ENCODE measurements at places on chromosomes 4 and X.

GRCh38 chr4:132557660-132558059 lies 591.4 kb upstream of the PCDH10 start:
- no peak for DNase-seq

- no peak for DNase-seq
Observed at GRCh38 chr4:108814326-108814725, 51.5 kb upstream of the ETNPPL start.

- DNase-seq, result no peak
Observed at GRCh38 chrX:119682019-119682989, 10.7 kb downstream of the SEPTIN6 start.

GRCh38 chr4:25531272-25531671 lies 124.4 kb upstream of the SLC34A2 start:
- no peak for DNase-seq

DNA sequence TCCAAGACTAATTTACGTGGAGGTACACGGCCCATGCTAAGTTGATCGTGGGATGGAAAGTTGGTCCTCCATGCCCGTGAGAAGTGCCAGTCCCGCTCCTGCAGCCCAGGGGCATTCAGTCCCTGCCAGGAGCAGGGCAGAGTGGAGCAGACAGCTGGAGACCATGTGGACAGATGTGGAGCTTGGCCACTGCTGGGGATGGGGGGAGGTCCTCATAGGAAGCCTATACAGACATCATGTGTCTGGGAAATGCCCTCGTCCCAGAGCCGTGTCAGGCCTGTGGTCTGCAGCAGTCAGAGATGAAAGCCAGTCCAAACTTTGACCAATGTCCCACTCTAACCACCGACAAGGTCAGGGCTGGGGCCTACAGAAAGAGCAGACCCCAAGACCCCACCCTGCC lies 118.4 kb downstream of the CPZ start:
- DNase-seq, result no peak

DNA sequence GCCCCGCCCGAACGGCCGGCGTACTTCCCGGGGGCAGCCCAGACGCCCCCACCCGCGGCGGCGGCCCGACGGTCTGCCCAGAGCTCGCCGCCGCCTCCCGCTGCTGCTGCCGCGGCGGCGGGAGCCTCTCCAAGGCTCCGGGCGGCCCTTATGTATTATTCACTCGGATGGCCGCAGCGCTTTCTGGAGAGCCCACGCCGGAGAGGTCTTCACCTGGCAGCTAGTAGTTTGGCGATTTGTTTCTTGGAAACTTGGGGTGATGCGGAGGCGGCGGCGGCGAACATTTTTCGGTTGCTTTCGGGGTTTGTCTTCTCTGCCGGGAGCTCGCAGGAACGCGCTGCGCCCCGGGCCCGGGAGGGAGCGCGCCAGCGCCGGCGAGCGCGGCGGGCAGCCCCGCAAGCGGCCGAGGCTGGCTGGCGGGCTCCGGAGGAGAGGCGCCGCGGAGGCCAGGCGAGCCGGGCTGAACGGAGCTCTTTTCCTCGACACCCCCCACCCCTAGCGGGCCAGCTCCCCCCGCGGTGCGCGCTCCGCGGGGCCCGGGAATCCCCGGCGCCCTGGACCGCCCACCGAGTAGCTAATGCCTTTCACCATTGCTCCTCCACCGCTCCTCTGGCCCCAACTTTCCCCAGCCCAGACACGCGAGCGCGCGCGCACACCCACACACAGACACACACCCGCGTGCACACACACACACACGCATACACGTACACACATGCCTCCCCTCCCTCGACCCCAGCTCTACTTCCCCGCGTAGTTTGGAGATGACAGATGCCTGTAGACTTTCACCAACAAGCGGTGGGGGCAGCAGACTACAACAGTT lies 113.5 kb downstream of the DHX15 start:
- no peak for DNase-seq

GRCh38 chr4:36285784-36286480 lies 4.5 kb downstream of the DTHD1 start:
- DNase-seq, result no peak

All from renal cortex interstitium (tissue), 15 donors.